Fibroblast of villous mesenchyme (primary cell): ENCODE measurements at places on chromosomes 4 and X. TPM values are rescaled to one million over a fixed set of nuclear protein-coding genes. Genes with fewer than 3 reads are reported as not detected.

ACE2 gene
- not detected in 2 replicates for total RNA-seq

FAM9C gene
- under 0.01 TPM in 2 replicates for total RNA-seq

SAGE1 gene
- not detected in 2 replicates for total RNA-seq

CRMP1 gene
- total RNA-seq: under 0.01 TPM in 1 of 2 replicates, not detected in the other

NOX1 gene
- total RNA-seq: under 0.01 TPM in 1 of 2 replicates, not detected in the other

DUX4 gene
- total RNA-seq: not detected in 2 replicates

AFM gene
- not detected in 2 replicates for total RNA-seq

ASB12 gene
- total RNA-seq: not detected in 2 replicates

TLR1 gene
- total RNA-seq: 0.32 and 0.86 TPM in 2 replicates

TEX11 gene
- not detected in 2 replicates for total RNA-seq

CYSLTR1 gene
- under 0.01 TPM in 1 of 2 replicates, not detected in the other for total RNA-seq

CASP3 gene
- total RNA-seq: 35.4 and 110 TPM in 2 replicates

CT45A10 gene
- total RNA-seq: not detected in 2 replicates

GRIA3 gene
- total RNA-seq: 8.1 and 19.4 TPM in 2 replicates

SASH3 gene
- not detected in 2 replicates for total RNA-seq

ENPEP gene
- 0.32 and 0.43 TPM in 2 replicates for total RNA-seq
